ENCODE measurements at places on chromosomes 6 and 20. TPM values are rescaled to one million over a fixed set of nuclear protein-coding genes. Genes with fewer than 3 reads are reported as not detected.

DNA sequence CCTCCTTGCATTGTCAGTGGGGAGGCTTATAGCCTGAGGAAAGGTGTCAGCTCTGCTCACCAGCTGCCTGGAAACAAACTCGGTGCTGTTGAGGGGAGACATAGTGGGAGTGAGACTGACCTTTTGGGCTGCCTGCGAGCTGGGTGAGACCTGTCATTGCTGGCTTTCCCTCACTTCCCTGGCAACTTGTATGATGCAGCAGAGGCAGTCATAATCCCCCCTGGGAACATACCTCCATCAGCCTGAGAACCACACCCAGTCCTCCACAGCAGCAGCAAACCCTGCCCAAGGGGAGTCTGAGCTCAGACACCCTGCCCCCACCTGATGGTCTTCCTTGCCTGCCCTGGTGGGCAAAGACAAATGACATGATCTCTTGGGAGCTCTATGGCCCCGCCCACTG, 521.2 kb upstream of the IMPG1 start:
- no peak for DNase-seq

- no peak for DNase-seq
Measured at GRCh38 chr20:17919149-17919548, 49.4 kb downstream of the SNX5 start.

DNA sequence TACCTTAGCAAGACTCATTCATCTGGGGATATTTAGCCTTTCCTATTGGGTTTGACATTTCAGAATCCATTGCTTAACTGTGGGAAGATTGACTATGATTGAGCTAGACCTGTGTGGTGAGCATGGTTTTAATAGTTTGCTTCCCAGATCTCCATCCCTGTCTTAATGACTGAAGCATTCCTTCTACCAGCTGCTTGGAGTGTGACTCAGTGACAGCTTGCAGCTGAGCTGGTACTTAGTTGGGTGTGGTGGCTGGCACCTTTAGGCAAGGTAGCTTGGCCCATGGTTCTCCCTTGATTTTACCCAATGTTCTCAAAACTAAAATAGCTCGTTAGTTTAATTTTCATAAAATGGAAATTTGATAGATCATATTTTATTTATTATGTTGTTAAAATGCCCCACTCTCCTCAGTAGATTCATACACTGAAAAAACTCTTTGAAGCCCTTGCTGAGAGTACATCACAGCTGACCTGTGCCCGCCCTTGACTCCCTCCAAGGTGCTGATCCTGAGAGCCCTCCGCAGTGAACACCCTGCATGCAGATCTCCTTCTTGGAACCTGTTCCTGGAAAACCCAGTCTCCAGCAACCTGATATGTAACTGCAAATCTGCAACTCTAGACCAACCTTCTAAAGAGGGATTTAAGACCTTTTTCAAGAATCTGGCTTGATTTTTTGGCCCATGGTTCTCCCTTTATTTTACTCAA, 19.1 kb downstream of the DOK5 start:
- no peak for DNase-seq

GRCh38 chr6:4543596-4543995, 232.6 kb upstream of the CDYL start:
- no peak for DNase-seq

Gene KIAA0408
- polyA plus RNA-seq = 5.9 TPM

Gene HTR1B
- polyA plus RNA-seq = 0.63 TPM

Data from SK-N-SH (cell line).